ENCODE measurements at places on chromosomes 11 and 22.

DNA sequence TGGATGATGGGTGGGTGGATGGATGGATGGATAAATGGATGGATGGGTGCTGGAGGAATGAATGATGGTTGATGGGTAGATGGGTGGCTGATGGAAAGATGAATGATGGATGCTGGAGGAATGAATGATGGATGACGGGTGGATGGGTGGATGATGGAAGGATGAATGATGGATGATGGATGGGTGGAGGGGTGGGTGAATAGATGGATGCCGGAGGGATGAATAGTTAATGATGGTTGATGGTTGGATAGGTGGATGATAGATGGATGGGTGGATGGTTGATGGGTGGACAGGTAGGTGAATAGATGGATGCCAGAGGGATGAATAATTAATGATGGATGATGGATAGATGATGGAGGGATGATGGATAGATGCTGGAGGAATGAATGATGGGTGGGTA, 41.4 kb downstream of the ANO1 start:
- no peak for DNase-seq

GRCh38 chr11:11968511-11969280, 39.7 kb downstream of the DKK3 start:
- DNase-seq = no peak

DNA sequence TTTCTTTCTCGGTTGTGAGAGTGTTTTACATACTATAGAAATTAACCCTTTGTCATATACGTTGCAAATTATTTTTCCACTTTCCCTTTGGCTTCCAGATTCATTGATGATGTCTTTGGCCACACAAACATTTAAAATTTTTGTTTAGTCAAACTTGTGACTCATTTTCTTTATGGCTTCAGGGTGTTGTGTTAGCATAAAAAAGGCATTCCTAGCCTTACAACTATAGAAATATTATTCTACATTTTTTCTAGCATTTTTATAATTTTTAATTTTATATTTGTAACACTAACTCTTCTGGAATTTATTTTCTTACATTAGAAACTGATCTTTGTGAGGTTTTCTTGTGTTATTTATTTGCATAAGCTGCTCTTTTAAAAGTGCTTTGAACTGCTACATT, 12.1 kb downstream of the GRIA4 start:
- no peak for DNase-seq

DNA sequence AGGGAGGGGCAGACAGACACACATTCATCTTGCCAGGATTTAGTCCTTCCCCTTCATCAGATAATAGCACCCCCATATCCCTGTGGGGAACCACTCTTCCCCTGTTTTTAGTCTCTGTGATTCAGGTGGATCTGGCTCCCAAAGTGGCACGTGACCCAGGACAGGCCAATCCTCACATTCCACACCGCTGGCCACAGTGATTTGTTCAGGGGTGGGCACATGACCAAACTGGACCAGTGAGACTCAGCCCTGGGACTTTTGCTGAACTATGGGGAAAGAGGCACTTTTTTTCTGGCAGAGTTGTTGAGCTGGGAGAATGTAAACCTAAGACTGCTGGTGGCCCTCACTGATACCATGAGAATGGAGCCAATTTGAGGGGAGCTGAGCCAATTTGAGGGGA, 19.1 kb upstream of the KCNJ11 start:
- no peak for DNase-seq

GRCh38 chr22:22215659-22216449, 28.7 kb upstream of the VPREB1 start:
- no peak for DNase-seq

- no peak for DNase-seq
These were observed 47.7 kb downstream of the DNAJC24 start for GRCh38 chr11:31417357-31417756.

DNA sequence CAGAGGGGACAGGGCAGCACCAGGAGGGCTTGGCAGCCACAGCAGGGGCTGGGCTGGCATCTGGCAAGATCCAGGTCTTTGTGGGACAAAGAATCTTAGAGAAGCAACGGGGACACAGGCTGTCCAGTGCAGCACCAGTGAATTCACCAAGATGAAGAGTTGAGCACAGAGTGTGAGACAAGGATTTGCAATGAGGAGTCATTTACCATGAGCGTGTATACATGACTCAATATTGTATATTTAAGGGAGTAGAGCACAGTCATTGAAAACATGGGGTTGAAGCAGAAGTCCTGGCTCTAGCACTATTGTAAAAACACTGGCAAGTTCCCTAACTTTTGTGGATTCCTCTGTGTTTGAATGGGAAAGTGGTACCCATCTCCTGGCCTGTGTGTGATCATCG, 3.5 kb downstream of the APOL1 start:
- no peak for DNase-seq

- no peak for DNase-seq
These were observed 7.9 kb downstream of the CDC42BPG start for GRCh38 chr11:64836448-64837072.

DNA sequence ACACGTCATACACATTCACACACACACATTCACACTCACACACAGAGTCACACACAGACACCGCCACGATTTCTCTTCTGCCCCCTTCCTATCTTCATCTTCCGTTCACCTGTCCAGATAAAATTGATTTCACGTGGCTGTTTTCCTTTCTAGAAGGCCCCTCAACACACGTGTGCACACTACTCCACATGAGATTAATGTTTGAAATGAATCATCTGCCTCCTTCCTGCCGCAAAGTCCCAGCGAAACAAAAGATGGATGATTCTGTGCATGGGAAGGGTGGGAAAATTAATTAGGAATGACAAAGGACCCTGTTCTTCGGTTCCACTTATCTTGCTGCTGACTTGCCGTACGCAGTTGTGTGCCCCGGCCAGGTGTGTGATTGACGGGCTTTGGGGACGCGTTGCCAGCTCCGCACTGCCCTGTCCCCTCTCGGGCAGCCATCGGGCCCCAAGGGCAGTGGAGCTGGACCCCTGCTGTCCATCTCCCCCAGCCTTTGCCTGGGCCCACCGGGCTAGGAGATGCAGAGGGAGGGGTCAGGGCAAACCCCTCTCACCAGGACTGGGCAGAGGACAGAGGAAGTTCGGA, 73.8 kb downstream of the MPPED1 start:
- DNase-seq = no peak

- DNase-seq = no peak
These were observed 378.0 kb downstream of the NTM start for GRCh38 chr11:131748151-131749050.

DNA sequence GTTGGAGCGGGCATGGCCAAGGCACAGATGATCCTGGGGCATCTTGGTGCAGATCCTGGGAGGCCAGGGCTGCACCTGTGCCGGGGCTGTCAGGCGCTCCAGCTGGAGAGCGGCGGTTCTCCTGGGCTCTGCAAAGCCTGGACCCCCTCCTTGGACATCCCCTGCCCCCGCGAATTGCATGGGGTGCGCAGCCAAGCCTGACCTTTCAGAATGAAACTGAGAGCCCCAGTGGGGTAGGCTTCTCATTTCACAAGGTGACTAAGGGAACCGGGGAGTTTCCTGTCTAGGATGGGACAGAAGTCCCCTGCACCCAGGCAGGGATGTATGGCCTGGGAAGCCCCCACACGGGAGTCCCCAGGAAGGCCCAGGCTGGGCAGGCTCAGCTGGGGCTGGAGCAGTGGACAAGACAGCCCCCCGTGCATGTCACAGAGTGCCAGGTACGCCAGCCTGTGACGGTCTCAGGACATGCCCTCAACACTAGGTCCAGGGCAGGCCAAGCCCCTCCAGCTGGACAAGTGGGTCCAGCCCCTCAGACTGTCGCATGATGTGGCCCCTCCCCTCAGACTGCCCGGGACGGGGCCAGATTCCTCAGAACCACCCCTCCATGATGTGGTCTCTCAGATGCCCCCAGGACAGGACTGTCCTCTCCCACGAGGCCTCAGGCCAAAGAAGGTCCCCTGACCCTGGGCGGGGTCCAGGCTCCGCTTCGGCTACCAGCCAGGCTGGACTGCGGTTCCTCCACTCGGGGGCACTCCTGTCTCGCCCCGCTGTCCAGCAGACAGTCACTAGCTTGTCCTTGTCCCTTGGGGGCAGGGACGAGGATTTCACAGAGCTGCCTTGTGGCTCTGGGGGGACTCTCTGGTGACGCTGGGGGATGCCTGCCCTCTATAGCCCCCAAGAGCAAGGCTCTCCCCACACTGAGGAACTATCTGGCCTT, 2.3 kb downstream of the LSP1 start:
- DNase-seq = no peak

DNA sequence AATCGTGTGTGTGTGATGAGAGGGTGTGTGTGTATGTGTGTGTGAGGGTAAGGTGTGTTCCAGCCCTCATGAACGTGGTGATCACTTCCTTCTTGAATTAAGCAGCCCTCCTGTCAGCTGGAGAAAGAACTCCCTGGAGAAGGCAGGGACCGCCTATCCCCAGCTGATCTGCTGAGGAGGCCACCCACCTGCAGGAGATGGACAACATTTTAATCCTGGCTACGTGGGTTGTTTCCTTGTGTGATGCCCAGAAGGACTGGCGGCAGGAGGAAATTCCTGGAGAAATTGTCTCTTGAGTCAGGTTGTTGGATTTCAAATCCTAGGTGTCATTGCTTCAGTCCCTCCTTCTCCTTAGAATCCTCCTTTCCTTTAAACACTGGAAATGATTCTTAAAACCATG, 878.8 kb downstream of the NTM start:
- DNase-seq = no peak

DNA sequence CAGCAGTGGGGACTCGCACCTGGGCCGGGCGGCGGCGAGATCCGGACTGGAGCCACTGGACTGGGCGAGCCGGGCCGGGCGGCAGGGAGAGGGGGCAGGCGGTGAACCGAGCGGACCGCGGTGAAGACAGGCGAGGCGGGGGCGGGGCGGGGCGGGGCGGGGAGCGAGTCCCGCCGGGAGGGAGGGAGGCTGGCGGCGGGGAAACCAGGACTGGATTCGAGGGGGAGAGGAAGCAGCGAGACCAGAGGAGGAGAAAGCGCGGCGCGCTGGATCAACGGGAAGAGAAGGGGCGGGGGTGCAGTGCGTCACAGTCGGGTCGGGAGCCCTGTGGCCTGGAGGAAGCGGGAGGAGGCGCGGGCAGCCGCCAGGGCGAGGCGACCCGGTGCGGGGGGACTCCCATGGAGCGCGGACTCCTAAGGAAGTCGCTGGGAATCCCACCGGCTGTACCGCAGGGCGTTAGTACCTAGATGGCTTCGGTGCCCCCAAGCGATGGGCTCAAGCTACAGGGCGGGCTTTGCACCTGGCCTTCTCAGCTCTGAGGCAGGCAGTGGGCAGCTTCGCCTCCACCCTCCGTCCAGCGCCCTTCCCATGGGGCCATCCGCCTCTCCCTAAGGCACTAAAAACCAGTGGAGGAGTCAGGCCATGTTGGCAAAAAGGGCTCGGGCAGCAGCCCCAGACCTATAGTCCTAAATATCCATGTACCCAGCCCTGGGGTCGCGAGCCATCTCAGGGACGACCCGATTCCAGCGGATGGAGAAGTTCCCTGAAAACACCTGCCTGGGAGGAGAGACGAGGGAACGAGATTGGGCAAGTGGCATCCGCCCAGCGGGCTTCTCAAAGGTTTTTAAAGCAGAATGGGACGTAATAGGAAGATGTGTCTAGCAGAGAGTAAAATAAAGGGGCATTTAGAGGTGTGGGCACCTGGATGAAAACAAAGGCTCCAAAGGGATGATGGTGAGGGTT, at the start of gene TMEM121B:
TSS of gene TMEM121B (minus strand) at position 128 of the 963 bp plus-strand sequence. CDS start 233 bp downstream, outside the sequence.
- no peak for DNase-seq

GRCh38 chr11:8361206-8361605, 97.5 kb upstream of the LMO1 start:
- DNase-seq = no peak

GRCh38 chr11:124801636-124802312, 1.6 kb upstream of the MSANTD2 start:
- no peak for DNase-seq

DNA sequence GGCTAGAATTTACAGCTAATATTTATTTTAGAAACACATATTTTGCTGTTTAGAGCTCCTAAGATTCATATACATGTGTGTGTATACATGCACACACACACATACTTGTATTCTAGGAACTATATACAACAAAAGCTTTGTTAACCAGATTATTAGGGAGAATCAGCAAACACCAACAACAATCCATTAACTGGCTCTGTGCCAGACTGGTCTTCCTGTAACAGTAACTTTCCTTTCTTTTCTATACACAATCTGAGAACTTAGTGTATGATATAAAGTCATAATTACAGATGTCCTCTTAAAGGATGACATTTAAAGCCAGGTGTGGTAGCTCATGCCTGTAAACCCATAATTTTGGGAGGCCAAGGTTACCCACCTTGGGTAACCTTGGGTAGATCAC, 49.5 kb upstream of the CLNS1A start:
- DNase-seq = no peak

- DNase-seq = no peak
These were observed 60.2 kb downstream of the SLN start for GRCh38 chr11:107651672-107652071.

- no peak for DNase-seq
These were observed 28.6 kb downstream of the ADM start for GRCh38 chr11:10333490-10333889.

- no peak for DNase-seq
These were observed 1.4 kb downstream of the PLXNB2 start for GRCh38 chr22:50305923-50306566.

DNA sequence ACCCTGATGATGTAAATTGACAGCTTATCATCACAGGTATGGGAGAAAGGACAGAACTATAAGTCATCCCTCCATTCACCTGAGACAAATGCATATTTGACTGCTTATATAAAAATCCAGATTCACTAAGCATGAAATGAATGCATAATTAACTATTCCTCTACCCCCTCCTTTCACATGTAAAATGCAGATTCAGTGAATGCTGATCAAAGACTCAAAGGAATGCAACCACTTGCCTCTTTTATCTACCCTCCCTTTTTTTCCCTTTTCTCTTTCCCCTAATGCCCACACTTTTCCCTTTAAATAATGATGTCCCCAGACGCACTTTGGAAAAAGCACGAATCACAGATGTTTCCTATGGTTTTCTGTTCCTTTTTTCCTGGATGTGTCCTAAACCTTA, 4.5 kb upstream of the PLAAT4 start:
- no peak for DNase-seq

DNA sequence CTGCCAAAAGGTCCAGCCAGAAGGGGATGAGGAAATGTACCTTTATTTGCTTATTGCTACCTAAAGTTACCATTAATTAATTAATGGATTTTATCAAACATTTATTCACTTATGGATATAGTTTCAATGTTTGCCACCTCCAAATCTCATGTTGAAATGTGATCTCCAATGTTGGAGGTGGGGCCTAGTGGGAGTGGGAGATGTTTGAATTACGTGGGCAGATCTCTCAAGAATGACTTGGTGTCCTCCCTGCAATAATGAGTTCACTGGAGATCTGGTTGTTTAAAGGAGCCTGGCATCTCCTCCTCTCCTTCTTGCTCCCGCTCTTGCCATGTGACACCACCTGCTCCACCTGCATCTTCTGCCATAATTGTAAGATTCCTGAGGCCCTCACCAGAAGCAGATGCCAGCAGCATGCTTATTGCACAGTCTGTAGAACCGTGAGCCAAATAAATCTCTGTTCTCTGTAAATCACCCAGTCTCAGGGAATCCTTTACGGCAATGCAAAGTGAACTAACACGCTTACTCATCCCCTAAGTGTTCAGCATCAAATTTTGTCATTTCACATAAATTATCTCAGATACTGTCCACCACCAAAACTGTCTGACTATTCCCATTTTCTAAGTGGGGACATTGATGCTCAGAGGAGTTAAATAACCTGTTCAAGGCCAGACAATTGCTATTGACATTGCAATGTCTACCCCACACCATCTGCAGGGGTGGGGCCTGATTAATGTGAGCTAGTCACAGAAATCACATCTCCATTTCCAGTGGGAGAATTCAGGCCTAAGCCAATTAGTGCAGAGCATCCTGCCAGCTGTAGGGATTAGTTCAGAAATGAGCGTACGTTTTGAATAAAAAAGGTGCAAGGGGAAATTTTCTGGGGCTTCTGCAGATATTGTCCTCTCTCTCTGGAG, 51.6 kb upstream of the SYN3 start:
- DNase-seq = no peak
